ENCODE measurements at places on chromosomes 1 and 21. TPM values are rescaled to one million over a fixed set of nuclear protein-coding genes. Genes with fewer than 3 reads are reported as not detected.

The ACAP3 gene
- total RNA-seq: 57.5 TPM

The PLPPR4 gene
- 0.77 TPM for total RNA-seq

DNA sequence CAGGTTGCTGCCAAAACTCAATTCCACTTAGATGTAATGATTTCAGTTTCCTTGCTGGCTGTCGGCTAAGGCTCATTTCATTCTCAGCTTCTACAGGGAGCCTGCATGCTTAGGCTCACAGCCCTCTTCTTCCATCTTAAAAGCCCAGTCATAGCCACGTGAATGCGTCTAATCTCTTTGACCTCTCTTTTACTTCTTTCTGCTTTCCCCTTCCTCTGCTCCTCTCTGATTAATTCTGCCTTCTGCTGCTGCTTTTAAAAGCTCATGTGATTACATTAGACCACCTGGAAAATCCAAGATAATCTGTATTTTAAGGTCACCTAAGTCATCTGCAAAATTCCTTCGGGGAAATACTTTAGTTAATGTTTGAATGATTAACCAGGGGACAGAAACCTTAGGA is 812.8 kb upstream of the BRINP3 start:
- no peak overlapping the region for H3K4me3 ChIP-seq
- no peaks in the 10 kb centered on the region for H3K4me1 ChIP-seq
- peaks cover 2% of the 10 kb centered on the region for H3K27me3 ChIP-seq
- DNase-seq: no peak
- no peaks in the 10 kb centered on the region for H3K36me3 ChIP-seq
- no peak overlapping the region for H3K27ac ChIP-seq

GRCh38 chr1:32388641-32389040 is 5.6 kb downstream of the BSDC1 start:
- H3K4me1 ChIP-seq: peaks cover 15% of the 10 kb centered on the region
- DNase-seq: no peak
- no peak overlapping the region for H3K27ac ChIP-seq
- no peak overlapping the region for H3K4me3 ChIP-seq

DNA sequence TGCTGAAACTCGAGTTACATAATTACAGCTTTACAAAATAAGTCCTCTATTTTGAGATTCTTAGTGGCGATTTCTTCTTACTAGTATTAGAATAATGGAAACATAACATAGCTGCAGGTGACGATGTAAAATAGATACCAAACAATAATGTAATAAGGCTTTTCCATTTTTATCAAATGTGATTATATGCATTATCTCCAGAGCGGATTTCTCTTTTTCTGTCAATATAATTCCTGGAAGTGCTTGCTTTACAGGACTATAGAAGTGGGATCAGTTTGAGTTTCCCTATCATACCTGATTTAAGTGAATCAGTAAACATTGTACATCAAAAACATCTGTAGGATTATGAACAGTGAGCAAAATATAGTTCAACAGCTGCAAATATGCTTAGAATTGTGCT is 442.5 kb downstream of the NEGR1 start:
- no peak overlapping the region for H3K4me3 ChIP-seq
- H3K4me1 ChIP-seq: no peaks in the 10 kb centered on the region
- H3K27ac ChIP-seq: no peak overlapping the region
- DNase-seq: no peak
- no peaks in the 10 kb centered on the region for H3K27me3 ChIP-seq

DNA sequence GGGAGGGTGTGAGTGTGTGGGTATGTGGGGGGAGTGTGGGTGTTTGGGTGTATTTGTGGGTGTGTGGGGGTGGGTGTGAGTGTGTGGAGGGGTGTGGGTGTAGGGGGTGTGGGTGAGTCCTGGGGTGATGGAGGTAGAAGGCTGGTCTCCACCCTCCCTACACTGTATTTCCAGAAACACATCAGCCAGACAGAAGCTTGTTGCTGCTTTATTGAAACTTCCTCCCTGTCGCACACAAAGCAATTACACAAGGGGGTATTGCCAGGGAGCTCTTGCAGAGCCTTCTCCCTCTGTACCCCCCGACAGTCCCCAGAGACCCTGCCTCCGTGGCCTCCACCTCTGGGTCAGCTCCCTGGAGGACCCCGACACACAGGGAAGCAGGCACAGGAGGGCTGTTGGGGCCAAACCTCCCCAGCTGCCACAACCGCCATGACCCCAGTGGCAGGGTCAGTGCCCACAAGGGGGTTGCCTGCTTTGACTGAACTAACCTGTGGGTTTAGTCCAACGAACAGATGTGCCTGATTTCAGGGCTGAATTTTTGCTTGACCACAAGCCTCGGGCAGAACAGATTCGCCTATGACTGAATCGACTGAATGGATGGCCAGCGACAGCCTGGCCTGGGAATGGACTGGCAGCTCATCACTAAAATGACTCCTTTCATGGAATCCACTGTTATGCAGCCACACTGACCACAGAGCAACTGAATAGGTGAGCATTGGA is 9.1 kb upstream of the MATN1 start:
- no peaks in the 10 kb centered on the region for H3K36me3 ChIP-seq
- no peak overlapping the region for H3K4me3 ChIP-seq
- no peaks in the 10 kb centered on the region for H3K27me3 ChIP-seq
- peaks cover 8% of the 10 kb centered on the region for H3K4me1 ChIP-seq
- no peak overlapping the region for H3K27ac ChIP-seq
